Right renal pelvis (tissue), 4 donors: ENCODE measurements at places on chromosomes 5 and 9. TPM values are rescaled to one million over a fixed set of nuclear protein-coding genes. Genes with fewer than 3 reads are reported as not detected.

CYLC2 gene
- polyA plus RNA-seq, result not detected

DNA sequence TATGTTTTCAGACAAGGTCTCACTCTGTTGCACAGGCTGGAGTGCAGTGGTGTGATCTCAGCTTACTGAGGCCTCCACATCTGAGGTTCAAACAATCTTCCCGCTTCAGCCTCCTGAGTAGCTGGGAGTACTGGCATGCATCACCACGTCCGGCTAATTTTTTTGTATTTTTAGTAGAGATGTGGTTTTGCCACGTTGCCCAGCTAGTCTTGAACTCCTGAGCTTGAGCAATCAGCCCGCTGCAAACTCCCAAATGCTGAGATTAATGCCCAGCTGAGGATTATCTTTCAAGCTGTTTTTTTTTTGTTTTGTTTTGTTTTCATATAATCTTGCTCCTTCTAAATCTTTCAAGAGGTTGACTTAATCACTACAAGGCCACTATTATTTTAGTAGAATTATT, 47.3 kb upstream of the SLC28A3 start:
- no peak for DNase-seq

DNA sequence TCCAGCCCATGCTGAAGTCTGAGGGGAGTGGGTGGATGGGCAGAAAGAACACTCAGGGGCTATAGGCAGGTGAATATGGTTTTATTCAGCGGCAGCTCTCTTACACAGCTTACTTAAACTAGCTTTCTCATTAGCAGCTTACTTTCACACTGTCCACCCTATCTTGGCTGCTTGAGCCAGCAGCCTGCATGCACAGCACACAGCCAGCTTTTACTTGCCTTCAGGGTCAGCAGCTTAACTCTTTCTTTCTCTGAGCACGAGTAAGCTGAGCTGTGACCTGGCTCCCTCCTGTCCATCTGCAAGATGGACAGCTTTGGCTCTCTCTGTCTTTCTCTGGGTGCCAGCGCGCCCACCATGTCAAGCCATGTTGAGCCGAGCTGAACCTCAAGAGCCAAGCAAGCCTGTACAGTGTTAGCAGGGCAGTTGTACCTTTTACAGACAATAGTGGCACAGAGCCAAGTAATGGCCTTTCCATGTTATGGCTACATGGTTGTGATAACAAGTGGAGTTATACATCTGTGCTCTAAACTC, 1054.9 kb downstream of the PTPRD start:
- no peak for DNase-seq

- DNase-seq, result no peak
Measured at GRCh38 chr5:127705120-127705892, 2.1 kb downstream of the CCDC192 start.

DNA sequence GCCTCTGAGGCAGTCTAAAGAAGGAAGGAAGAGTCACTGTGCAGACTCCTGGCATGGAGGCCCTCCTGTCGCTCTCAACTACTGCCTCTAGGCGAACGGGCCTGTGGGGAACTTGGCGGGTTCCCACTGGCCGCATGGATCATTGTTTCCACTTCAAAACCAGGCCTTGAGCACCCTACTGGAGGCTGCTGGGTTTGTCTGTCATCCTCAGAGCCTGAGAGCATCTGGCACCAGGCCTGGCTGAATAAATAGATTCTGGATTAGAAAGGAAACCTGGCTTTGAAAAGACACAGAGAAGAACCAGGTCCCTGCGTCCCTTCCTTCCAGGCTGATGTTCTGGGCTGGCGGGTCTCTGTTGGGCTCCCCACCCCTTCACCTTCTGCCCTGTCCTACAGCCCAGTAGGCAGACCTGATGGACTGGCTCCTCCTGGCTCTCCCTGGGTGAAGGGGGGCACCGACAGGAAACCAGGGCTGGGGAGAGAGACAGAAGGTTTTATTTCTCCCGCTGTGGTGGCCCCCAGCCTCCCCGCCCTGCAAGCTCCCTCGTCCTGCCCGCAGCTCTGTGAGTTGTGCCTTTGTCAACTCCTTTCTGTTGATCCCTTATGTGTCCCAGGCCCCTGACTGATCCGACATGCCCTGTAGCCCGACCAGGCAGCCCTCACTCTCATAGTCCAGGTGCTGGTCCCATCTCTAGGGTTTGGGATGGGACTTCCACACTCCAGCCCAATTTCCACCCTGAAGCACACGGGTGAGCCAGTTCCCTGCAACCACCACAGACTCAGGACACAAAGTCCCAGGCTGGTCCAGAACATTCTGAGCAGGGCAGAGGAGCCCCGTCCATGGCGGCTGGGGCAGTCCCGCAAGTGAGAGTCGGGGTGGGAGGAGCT, 50.1 kb downstream of the ADAMTS2 start:
- DNase-seq, result no peak

- DNase-seq, result no peak
Measured at GRCh38 chr5:44565360-44565759, 176.1 kb upstream of the FGF10 start.

SPOCK1 gene
- 11.3 TPM for polyA plus RNA-seq

C5orf46 gene
- polyA plus RNA-seq, result not detected
